ENCODE measurements at places on chromosomes 3 and 15. TPM values are rescaled to one million over a fixed set of nuclear protein-coding genes. Genes with fewer than 3 reads are reported as not detected.

KLF13 gene
- 21.4 TPM for total RNA-seq

CYP8B1 gene
- total RNA-seq: not detected

UBE3A gene
- total RNA-seq: 51.7 TPM

IQCF5 gene
- not detected for total RNA-seq

PARP15 gene
- total RNA-seq: under 0.01 TPM

GPR160 gene
- total RNA-seq: 5.8 TPM

ZDHHC23 gene
- total RNA-seq: 6.0 TPM

LMAN1L gene
- not detected for total RNA-seq

CLDN18 gene
- total RNA-seq: not detected

CACNA1D gene
- 0.86 TPM for total RNA-seq

GUCA1C gene
- total RNA-seq: not detected

KBTBD12 gene
- not detected for total RNA-seq

ZNF501 gene
- 1.3 TPM for total RNA-seq

DNA sequence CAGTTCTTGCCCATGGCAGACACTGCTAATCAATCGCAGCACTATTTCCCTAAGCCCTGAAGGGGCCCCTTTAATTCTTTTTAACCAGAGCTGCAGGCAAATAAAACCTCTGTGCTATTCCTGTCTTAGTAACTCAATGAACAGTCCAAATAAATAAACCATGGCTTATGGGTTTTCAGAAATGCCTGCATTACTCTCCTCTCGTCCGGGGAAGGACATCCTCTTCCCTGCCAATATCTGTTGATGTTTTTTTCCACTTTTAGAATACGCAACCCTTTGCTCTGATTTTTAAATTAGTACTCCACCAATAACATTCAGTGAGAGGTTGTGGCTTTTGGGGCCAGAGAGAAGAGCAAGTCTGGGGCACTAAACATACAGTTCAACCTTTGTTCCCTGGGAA, 35.2 kb upstream of the PRICKLE2 start:
- DNase-seq: no peak

GRCh38 chr15:36958606-36959005, 141.7 kb downstream of the MEIS2 start:
- no peak for DNase-seq

GRCh38 chr3:115165266-115165665, 18.2 kb upstream of the ZBTB20 start:
- no peak for DNase-seq

GRCh38 chr3:58161435-58162398, 49.1 kb downstream of the DNASE1L3 start:
- DNase-seq: peak; percentile 90

DNA sequence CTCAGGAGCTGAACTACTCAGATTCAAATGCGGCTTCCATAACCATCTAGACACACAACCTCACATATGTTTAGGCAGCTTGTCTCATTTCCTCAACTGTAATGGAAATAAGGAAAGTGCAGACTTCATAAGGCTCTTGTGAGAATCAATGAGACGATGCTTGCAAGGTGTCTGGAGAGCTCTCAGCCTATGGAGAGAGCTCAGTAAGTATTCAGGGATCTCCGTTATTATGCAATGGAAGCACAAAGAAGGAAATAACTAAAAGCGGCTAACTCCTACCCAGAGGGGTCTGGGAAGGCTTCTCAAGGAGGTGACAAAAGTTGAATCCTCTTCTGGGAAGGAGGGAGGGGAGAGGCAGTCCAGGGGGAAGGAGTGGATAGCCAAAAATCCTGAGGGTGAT, 50.1 kb upstream of the LIPC start:
- no peak for DNase-seq

DNA sequence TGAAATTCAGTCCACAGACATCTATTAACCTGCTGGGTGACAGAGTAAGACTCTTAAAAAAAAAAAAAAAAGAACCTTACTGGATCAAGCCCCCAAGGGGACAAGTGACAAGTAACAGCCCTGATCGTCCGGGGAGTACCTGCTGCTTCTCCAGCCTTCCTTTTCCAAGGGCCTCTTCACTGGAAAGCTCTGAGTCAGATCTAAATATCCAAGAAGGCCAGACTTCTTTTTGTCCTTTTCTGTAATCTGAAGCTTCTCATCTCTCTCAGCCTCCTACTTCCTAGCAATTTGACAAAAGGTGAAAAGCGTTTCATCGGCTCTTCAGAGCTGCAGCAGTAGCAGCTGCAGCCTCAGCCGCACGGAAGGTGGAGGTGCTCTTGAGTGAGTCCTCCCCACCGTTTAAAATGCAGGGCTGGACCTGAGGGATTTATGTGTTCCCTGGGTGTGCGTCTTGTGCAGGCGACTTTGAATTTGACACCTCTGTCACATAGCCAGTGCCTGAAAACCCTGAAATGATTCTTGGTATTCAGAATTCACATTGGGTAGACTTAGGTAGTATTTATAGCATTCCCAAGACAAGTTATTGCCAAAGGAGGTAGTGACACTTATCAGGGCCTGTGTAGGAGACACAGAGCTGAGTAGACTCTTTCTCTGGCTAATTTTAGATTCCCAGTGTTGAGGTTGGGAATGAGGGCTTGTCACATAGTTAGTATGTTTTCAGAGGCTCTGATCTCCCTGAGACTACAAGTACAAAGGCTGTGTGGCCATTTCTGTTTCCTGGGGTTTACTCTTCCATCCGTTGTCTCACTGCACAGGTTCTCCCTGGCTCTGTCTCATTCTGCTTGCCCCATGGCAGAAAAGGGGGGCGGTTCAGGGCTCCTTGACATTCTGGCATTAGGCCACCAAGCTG, 291.2 kb upstream of the C2CD4B start:
- DNase-seq: peak; percentile 28

DNA sequence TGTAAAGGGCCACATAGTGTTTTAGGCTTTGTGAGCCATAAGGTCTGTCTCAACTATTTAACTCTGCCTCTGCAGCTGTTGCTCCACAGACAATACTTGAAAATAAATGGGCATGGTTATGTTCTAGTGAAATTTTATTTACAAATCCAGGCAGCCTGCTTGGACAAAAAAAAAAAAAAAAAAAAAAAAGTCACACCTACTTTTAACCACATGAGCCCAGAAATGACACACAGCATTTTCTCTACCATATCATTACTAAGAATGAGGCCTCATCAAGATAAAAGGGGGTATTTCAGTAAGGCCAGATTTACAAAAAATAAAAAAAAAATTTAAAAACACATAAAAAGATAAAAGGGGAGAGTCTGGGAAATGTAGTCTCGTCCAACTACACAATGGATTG, 1.7 kb upstream of the NGLY1 start:
- no peak for DNase-seq

- DNase-seq: no peak
Observed at GRCh38 chr15:25346371-25346770, 92.5 kb downstream of the UBE3A start.

- no peak for DNase-seq
Observed at GRCh38 chr3:98623572-98624280, 30.3 kb upstream of the CPOX start.

GRCh38 chr15:73024168-73024567, 28.1 kb upstream of the NEO1 start:
- no peak for DNase-seq

GRCh38 chr3:50445919-50446318, 57.5 kb downstream of the CACNA2D2 start:
- no peak for DNase-seq

- DNase-seq: no peak
Observed at GRCh38 chr3:9468460-9468859, 71.0 kb downstream of the SETD5 start.

DNA sequence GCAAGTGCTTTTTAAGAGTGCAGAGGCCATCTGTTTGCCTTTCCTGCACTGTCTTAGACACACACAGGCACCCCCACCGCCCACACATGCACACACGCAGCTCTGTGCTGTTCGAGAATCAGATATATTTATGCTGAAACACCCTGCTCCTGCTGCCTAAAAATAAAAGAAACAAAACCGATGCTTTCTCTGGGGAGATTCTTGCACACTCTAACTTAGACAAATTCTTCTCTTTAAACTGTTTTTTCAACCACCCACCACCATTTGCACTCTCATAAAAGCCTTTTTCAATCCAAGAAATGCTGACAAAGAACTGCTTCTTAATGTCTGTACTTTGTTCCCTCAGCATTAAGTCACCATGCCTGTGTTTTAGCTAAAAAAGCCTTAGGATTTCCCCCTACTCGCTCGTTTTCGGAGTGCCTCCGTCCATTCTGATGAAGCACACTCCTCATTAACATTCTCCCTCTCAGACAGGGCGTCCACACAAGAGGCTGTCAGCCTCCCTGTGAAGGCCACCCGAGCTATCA, 26.2 kb downstream of the SLC12A8 start:
- DNase-seq: no peak

DNA sequence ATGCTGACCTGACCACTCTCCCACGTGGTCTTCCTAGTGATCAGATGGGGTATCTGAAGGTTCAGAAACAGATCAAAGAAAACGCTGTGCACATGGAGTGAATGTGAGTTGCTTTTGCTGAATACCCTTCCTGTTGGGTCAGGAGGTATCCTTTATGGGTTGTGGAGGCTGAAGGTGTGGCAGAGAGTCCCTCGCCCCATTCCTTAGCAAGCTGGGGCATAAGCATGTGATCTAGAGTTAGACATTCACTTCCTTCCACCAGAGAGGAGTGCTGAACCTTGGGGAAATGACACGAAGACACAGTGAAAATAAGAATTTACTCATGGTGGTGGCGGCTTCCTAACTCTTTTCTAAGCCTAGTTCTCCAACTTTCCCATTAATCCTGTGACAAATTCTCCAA, 27.8 kb upstream of the SPTBN5 start:
- DNase-seq: no peak

DNA sequence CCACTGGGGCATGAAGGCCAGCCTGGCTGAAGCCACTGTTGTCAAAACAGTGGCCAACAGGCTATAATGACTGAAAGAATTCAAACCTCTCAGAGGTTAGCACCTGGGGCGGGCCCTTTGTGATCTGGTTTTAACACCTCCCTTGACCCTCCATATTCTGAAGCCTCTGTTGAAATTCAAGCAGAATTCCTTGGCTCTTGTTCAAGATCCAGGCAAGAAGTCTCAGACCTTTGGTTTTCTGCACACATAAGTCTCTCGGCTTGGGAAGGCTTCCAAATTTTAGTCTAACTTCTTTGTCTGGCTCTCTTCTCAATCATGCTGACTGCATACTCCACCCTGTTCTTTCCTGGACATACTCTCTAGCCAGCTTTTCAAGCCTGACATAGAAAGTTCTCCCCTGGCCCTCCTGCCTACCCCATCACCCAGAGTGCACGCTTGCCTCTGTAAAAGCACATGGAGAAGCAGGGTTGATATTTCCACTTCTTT, 144.5 kb downstream of the PDZRN3 start:
- no peak for DNase-seq

GRCh38 chr3:60202052-60202726, 1049.1 kb downstream of the FHIT start:
- DNase-seq: no peak

- DNase-seq: peak; percentile 40
Observed at GRCh38 chr3:146065573-146066006, 95.4 kb downstream of the PLOD2 start.

DNA sequence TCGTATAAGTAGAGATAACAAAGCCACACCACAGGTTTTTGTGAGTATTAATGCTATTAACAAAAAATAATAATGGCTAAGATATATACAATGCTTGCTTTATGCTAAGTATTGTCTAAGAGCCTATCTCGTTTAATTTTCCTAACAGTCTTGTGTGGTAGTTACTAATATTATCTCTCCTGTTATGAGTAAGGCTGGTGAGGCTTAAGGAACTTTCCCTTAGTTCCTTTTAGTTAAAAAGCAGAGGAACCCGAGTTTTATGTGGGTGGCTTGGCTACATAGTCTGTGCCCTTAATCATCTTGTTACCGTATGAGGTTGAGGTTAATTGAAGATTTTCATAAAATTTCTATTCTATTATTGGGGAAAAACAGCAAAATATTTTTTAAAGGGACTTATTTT, 218.4 kb downstream of the SOX2 start:
- no peak for DNase-seq

GRCh38 chr15:66964111-66964738, 101.2 kb upstream of the SMAD3 start:
- DNase-seq: no peak

- no peak for DNase-seq
Observed at GRCh38 chr3:114850898-114851297, 296.2 kb downstream of the ZBTB20 start.

DNA sequence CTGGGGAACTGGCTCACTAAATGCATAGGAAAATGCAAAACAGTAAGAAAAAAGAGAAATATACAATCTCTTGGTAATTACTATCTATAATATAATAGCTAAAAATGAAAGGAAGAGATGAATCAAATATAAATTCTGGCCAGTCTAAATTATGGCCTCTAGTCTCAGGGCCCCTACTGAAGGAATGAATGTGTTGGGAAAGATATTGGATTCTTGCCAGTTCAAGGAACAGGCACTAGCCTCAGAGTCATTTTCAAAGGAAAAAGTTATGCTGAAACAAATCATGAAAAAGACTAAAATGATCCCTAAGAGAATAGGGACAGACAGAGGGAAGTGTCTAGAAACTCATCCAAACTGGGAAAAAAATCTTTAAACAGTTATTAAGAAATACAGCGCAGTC, 62.4 kb downstream of the C3orf80 start:
- DNase-seq: no peak

DNA sequence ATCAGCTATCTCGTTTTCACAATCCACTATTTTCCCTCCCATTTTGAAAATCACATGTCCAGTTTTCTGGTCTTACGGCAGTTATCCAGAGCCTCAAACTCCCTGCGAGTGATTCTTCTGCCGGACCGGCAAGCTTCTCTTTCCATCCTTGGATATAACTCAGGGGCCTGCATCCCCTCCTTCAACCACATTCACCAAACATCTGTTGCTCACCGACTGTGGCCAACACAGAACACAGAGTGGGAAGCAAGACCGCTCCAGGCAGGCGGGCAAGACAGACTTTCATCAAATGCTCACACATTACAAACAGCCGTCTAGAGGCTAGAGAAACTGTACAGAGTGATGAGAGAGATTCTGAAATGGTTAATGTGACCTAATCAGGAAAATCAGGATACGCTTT, 7.6 kb upstream of the SLC12A8 start:
- DNase-seq: no peak

DNA sequence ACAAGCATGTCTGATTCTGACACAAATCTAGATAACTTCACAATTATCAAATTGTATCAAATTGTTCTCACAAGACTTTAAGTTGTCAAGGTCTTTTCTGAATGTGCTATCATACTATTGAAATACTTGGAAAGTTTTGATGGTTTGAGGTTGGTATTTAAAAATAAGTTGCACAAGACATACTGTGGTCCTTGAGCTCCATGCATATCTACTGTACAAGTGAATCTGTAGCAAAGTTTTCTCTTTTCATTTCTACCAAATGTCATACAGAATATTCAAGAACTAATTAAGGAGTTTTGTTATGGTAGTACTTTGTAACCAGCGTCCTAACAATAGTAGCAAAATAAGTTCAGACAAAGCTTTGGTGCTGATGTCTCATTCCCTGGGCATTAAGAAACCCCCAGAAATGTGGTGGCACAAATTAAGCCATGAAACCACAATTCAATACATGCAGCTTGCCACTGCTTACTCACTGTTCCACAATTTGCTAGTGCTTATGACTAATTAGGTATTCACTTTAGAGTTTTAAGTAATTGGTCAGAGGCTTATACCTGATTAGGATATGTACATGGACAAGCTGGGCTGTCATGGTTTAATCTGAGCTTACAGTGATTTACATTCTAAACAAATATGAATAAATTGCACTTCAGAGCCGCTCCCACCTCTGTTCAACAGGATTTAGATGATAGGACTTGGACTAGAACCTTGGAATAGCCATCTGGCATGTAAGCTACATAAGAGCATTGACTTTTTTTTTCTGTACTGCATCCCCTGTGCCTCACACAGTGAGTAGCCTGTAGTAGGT, 8.8 kb downstream of the TBC1D23 start:
- DNase-seq: peak; percentile 95

GRCh38 chr15:47289656-47290055, 427.6 kb upstream of the SEMA6D start:
- DNase-seq: no peak
